ENCODE measurements at places on chromosomes 6 and 20.

DNA sequence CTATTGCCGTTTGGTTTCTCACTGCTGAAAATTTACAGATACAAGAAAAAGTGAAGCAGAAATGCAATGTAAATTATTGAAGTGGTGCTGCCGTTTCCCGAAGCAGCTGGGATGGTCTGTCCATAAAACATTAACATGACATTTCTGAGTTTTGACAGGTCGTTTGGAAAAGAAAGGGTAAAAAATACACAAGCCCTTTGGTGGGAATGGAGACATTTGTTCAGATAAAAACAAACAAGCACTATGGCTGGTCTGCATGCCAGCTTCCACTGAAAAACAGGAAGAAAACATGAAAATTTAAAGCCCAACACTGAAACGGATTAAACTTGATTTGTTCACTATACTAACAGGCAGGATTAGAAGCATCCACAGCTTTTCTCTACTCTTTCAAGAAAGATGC, 155.2 kb downstream of the FRK start:
- no peak for DNase-seq

- peak; percentile 93 for DNase-seq
Observed at GRCh38 chr20:22578221-22579118, 5.9 kb downstream of the FOXA2 start.

DNA sequence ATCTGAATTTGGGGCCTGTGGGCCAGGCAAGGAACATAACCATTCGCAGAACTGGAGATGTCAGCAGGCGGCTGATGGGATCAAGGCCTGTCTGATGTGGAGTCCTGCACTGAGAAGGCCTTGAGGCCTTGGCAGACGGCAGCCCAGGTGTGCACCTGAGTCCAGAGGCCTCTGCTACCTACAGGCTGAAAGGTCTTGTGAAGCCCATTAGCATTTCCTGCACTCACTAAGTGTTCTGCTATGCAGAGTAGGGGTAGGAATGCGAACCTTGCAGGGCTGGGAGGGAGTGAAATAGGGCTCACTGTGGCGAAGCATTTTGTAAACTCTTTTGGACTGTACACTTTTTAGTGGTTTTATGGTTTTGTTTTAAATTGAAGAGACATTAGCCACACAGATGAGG, 48.3 kb upstream of the RNF24 start:
- DNase-seq = no peak

DNA sequence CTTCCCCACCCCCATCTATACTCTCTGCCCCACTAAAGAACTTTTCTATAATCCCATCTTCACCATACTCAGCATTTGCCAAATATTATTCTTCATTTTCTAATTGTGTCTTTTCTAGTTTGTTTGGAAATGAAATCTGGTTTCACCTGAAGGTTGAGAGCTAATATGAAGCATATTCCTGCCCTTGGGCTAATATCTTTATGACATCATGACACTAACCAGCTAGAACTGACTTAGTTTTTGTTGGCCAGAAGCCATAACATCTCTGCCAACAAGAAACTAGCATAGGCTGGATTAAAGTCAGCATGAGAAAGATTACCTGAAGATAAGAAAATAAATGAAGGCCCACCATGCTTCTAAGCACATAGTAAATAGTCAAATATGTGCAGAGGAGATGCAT, 16.7 kb downstream of the UNC5CL start:
- no peak for DNase-seq

- DNase-seq = no peak
Observed at GRCh38 chr6:77010931-77011542, 452.3 kb downstream of the HTR1B start.
